Stimulated activated CD4-positive, alpha-beta T cell treated with anti-CD3 and anti-CD28 coated beads, TNF-alpha, amount 100 ng/mL, for 1 hour (primary cell): ENCODE measurements at places on chromosomes 4 and X.

- DNase-seq, result no peak
These were observed 25.2 kb downstream of the MANBA start for GRCh38 chr4:102735582-102735981.

DNA sequence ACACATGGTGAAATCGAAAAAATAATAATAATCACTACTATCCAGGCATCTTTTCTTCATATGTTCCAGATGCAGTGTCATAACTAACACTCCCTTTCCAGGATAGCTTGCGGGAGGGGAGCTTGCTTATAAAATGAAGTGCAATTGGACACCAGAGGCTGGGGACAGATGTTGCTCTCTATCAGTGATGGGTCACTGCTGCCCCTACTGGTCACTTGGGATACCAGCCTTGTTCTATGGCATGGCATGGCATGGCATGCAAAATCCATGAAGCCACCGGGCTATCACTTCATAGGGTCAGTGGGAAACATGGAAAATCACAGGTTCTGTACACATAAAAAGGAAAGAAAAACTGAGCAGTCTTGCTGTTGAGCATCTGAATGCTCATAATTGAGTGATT, 168.1 kb downstream of the GLRA2 start:
- DNase-seq, result no peak

- DNase-seq, result no peak
These were observed 10.8 kb downstream of the NOX1 start for GRCh38 chrX:100863326-100863864.

DNA sequence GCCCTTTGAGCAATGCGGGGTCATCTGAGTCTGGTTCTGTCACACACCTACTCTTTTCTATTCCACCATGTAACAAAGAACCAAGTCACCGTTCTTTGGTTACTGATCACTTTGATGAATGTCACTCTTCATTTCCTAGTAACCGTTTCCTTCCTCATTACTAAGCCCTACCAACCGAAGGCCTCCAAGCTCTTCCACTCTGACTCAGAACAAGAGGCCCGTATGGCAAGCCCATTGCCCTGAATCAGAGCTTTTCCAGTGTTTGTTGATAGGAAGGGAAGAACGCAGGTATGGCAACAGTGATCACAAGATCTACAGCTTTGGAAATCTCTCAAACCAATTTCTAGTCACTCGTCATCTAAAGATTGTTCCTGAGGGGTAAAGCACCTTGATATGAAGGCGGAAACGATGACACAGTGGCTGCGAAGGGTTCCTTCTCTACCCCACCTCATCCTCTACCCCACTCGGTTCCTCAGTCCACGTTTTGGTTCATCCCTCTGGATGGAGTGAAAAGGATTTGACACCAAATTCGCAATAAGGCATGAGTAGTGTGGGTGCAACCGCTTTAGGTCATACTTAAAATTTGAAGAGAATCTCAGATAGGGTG, 28.0 kb upstream of the CD40LG start:
- no peak for DNase-seq

- DNase-seq, result no peak
These were observed 12.1 kb upstream of the CC2D2A start for GRCh38 chr4:15457406-15458201.

DNA sequence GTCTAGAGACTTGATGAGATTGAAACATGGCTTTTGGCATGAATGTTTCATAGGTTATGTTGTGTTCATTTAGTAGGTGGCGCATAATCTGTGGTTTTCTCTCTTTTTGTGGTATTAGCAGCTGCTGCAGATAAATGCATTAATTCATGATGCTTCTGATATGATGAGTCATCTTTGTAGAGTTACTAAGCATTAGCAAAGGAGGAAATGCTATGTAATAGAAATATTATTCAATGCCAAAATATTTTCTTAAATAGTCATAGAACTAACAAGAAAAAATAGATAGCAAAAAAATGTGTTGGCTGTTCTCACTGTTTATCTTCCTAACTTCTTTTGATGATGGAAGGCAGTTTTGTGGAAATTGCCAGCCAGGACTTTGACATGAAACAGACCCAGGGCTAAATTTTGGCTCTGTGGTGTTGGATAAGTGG, 3.6 kb downstream of the ZXDB start:
- DNase-seq, result no peak

DNA sequence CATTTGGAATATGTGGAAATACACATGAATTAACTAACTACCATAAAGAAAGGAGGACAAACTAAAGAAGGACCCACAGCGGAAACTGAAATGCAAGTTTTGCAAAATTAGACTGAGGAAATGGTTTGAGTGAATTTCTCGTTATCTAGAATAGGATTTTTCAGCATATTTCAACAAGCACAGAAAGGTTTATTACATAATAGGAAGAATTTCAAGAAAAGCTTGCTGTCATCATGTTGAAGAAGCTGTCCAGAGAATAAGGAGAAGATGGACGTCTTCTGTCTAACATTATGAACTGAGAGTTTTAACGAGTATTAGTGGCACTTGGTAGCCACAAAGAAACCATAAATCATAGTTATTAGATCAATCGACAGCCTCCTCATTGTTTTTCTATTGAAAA, 45.0 kb downstream of the TEC start:
- DNase-seq, result no peak

DNA sequence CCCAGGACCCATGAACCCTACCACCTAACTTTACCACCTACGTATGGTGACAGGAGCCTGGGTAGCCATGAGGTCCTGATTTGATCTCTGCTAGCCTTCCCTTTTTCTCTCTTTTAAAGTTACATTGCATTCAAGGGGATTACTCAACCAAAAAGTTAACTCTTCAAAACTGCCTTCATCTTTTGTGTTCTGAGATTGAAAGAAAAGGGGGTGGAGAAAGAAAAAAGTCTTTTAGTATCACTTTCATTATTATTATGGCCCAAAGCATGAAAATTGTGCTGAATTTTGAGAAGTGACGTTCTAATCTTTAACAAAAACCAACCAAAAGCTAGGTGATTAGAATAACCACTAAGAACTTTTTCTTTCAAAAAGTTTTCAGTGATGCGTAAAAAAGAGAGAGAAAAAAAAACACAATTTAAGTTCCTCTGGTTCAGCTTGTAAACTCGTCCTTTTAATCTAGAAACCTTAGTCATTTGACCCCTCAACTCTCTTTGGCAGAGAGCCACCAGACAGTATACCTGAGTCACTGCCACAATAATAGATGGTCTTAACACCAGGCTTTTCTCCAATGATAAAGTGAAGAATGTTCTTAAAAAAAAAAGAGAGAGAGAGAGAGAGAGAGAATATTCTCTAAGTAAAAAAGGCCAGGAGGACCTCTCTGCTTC, 347.4 kb upstream of the FGF13 start:
- no peak for DNase-seq

GRCh38 chrX:40313269-40313668, 215.5 kb upstream of the BCOR start:
- DNase-seq, result no peak

GRCh38 chr4:125097729-125098128, 217.0 kb upstream of the FAT4 start:
- DNase-seq, result no peak

DNA sequence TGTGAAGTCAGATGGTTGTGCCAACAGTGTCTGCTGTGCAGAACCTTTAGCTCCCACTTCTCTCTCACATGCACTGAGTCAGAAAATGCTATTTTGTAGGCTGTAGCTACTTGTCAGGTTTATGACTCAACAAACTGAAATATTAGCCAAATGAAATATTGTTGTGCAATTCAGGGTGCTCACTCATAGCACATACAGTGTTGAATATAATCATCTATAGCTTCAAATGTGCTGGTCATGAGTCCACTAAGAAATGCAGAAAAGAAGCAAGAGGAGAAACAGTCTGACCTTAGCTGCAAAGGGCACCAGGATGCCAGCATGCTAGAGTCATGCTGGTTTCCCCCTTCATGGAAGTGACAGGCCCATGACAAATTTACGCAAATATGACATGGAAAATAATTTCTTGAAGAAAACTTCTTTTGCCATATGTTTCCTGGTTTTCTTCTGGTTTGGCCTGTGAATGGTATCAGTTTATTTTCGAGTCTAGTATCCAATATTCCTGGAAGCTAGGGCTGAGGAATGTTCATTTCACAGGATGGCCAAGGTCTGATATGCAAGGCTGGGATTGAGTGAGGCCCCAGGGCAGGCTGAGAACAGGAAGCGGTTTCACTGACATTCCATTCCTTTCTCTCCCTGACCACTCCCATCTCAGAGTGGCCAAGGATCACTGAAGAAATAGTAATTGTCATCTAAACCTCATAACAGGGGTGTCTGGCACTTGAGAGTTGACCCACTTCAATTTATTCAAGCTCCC, 10.3 kb upstream of the CXCL2 start:
- DNase-seq, result no peak

- no peak for DNase-seq
These were observed 494 bp downstream of the SPOCK3 start for GRCh38 chr4:167233685-167234315.

DNA sequence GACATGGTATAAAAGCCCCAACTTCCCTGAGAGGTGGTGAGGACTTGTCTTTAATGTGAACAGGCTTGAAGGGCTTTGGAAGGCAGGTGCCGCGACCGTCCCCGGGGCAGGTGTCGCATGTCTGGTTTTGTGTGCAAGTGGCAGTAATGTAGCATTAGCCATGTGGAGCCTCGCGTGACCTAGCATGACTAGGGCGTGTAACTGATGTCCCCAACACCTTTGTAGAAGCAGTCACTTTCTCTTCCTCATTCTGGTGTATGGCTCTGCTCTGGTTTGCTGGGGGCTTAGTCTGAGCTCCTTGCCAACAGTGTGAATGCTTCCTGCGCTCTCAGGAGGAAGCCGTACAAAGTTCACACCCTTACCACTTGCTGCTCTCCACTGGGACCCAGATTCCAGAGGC, 145.7 kb downstream of the AMMECR1 start:
- DNase-seq, result no peak
